AG09309 (cell line): ENCODE measurements at places on chromosomes 2 and 18.

DNA sequence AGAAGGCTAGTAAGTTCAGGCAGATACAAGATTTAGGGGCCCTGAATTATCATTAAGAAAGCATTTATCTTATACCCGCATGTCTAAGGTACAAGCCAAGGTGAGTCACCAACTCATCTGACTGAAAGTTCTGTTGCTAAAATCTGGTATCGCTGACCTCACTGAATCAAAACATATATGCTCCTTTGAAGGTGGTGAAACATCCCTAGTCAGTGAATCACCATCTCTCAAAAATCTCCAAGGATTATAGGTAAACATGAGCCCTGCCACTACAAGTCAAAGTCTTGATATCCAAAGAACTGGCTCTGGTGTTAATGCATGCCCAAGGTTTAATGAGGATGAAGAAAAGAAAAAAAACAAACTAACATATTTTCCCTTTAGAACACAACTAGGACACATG is 43.5 kb downstream of the IRS1 start:
- no peak for DNase-seq

DNA sequence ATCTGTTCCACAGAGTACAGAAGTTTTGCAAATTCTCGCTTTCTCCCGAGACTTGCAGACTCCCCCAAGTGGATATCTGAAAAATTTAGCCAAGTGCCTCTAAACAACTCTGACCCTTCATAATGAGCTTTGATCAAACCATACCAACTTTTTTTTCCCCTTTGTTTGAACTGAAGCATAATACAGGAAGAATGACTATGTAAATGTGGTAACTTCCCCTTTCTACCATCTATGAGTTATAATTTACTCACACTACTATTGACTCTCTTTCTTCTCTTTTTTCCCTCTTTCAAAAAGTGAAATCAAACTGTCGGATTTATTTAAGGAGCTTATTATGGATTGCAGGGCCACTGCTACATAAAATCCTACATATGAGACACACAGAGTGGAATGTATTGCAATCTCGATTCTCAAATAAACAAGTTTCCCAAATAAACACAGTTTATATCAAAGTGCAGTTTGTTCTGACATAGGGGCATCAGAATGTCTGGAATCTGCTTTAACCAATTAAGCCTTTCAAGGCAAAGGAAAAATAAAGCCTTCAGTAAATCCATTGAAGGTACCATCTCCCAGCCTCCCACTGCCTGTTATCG is 1.4 kb upstream of the ZNF804A start:
- DNase-seq: peak; percentile 10

DNA sequence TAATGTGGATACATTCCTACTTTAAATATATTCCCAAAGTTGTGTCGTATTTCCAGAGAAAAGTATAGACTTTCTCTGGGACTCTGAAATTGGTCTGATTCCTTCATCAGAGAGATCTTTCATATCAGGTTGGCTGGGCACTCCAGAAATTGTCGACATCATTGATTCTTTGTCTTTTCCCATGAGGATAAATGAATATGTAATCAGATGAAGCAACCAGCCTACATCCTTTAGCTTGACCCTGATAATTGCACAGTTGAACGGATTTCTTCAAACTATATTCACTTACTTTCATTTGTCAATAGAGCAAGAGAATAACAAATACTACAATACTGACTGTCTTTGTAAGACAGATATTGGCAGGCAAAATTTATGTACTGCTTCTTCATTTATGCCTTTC is 680.2 kb upstream of the LRRTM4 start:
- no peak for DNase-seq

GRCh38 chr2:99153921-99154604 is 679 bp downstream of the TSGA10 start:
- no peak for DNase-seq

DNA sequence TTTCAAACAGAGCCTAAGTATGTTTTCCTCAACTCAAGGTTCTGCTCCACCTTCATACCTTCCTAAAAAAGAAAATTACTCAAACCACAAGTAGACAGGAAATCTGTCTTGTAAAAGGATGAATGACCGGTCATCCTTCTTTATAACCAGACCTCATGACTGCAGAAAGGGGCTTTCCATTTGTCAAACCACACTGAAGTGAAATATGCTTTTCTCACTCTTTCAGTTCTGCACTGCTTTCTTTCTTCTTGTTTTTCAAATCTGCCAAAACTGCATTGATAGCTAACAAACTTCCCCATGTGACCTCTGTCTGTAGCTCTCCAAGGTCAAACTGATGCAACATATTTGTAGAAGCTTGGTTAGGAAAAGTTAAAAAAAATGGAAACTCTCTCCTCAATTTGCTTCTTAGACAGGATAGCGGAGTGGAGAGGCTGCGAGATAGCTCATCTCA is 308.9 kb upstream of the CCDC68 start:
- no peak for DNase-seq

DNA sequence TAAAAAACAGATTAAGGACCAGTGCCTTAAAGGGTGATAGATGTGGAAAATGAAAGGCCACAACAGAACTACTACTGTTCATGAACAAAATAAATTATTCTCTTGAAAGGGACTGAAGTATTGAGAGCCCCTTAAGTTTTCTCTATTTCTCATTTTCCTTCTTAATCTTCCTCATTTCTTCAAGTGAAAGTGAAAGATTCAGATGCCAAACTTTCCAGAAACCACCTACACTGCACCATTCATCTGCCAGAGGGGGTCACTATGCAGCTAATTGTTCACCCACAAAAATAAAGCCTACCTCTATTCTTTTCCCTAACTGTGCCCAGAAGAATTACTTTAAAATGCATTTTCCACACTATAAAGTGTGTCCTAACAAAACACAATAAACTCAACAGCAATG is 140.1 kb downstream of the NR4A2 start:
- DNase-seq: no peak

- DNase-seq: no peak
Observed at GRCh38 chr2:122236152-122236874, 480.9 kb downstream of the TSN start.

DNA sequence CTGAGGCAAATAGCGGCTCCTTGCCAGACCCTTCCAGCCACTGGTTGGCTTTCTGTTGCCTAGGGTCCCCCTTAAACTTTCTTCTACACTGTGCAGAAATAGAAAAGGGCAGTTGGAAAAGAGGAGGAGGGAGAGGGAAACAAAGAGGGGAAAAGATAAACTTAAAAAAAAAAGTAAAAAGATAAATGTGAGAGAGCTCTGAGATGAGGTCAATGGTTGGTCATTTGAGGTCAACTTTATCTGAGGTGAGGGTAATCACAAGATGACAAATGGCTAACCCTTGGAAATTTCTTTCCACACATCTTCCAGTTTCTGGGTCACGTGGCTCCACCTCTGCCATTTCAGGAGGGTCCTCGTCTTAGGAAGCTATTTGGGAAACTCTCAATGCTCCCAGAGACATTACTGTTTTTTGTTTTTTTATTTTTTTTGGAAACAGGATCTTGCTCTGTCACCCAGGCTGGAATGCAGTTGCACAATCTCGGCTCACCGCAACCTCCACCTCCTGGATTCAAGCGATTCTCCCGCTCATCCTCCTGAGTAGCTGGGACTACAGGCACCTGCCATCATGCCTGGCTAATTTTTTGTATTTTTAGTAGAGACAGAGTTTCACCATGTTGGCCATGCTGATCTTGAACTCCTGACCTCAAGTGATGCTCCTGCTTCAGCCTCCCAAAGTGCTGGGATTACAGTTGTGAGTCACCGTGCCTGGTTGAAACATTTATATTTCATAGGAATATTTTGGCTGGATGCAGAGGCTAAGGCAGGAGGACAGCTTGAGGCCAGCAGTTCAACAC is 199.9 kb downstream of the TGIF1 start:
- peak; percentile 46 for DNase-seq

- DNase-seq: no peak
Observed at GRCh38 chr2:10626837-10627236, 62.9 kb downstream of the NOL10 start.

DNA sequence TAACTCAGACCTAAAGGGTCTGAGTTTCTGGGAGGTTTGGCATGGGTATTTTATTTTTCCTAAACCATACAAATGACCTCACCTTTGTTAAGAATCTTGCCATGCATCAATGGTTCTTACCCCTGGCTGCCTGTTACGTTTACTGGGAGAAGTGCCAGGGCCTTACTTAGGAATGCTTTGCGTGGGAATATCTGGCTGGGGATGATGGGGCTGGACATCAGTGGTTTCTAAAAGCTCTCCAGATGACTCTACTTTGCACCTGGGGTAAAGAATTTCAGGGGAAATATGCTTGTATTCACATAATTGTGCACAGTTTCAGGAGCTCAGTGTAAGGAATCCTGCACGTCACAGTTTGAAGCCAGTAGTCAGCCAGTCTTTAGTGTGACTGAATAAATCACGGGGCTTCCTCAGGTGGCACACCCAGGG is 18.2 kb upstream of the DAW1 start:
- peak; percentile 54 for DNase-seq

DNA sequence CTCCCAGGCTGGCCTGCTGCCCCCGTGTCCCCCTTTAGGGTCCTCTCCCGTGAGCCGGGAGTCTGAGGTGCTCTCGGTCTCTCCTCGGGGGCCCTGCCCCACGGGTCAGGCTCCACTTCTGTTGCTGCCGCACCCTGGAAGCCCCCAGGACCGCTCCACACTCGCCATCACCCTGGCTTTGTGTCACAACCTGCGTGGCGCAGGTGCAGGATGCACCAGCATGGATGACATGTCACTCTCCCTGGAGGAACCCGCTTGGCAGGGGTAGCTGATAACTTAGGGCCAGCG is 10.8 kb upstream of the ARHGEF4 start:
- DNase-seq: no peak

DNA sequence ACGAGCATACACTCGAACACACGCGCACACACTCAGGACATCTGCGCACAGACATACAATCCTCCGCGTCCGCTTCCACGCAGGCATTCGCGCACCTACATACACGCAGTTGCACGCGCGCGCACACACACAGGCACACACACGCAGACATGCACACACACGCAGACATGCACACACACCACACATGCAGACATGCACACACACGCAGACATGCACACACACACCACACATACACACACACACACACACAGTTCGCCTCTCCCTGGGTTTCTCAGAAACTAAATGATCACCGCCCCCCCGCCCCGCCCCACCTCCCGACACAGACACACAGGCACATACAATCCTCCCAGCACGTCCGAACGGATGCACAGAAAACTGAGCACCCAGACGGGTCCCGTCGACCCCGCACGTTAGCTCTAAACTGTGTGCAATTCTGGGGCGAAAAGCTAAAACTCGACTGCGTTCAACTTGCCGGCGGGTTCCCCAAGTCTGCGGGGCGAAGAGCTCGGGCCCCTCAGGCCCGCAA is 1.0 kb downstream of the EPHA4 start:
- DNase-seq: no peak

DNA sequence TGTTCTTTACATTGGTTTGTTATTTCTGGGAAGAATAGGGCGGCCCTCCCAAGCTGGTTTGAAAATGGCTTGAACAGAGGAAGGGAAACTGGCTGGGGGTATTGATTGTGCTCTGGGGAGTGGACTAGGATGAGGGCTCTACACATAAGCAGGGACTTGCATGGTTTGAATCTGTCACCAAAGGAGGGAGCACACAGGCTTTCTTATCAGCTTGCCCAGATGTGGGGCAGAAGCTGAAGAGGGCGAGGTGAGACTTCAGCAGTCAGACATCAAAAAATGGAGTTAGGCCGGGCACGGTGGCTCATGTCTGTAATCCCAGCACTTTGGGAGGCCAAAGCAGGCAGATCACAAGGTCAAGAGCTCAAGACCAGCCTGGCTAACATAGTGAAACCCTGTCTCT is 7.2 kb upstream of the RAB12 start:
- no peak for DNase-seq

GRCh38 chr18:43115076-43115921 is at the start of gene RIT2:
TSS of gene RIT2 (minus strand) at chr18:43115685.
- no peak for DNase-seq

DNA sequence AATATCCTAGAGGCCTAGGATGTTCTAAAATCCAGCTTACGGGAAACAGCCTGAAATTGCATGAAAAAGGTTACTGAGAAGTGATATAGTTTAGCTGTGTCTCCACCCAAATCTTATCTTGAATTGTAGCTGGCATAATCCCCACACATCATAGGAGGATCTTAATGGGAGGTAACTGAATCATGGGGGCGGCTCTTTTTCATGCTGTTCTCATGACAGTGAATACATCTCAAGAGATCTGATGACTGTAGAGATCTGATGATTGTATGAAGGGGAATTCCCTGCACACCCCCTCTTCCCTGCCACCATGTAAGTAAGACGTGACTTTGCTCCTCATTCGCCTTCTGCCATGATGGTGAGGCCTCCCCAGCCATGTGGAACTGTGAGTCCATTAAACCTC is 385.6 kb upstream of the ID2 start:
- DNase-seq: no peak

GRCh38 chr18:57231864-57232263 is 85.0 kb downstream of the BOD1L2 start:
- no peak for DNase-seq

DNA sequence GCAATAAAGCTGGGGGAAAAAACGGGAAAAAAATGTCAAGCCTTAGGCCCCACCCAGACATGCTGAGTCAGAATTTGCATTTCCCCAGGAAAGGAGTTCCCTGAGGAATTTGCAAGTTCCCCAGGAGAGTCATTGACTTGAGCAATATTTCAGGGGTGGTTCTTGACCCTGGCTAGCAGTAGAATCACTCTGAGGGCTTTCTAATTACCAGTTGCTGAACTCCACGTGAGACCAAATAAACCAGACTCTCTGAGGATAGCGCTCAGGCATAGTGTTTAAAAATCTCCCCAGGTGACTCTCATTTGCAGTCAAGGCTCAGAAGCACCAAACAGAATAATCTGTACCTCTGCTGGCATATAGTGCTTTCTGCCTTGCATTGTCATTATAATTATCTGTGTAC is 48.7 kb downstream of the C1QL2 start:
- no peak for DNase-seq

GRCh38 chr2:224209555-224210285 is 170.6 kb upstream of the SERPINE2 start:
- no peak for DNase-seq

DNA sequence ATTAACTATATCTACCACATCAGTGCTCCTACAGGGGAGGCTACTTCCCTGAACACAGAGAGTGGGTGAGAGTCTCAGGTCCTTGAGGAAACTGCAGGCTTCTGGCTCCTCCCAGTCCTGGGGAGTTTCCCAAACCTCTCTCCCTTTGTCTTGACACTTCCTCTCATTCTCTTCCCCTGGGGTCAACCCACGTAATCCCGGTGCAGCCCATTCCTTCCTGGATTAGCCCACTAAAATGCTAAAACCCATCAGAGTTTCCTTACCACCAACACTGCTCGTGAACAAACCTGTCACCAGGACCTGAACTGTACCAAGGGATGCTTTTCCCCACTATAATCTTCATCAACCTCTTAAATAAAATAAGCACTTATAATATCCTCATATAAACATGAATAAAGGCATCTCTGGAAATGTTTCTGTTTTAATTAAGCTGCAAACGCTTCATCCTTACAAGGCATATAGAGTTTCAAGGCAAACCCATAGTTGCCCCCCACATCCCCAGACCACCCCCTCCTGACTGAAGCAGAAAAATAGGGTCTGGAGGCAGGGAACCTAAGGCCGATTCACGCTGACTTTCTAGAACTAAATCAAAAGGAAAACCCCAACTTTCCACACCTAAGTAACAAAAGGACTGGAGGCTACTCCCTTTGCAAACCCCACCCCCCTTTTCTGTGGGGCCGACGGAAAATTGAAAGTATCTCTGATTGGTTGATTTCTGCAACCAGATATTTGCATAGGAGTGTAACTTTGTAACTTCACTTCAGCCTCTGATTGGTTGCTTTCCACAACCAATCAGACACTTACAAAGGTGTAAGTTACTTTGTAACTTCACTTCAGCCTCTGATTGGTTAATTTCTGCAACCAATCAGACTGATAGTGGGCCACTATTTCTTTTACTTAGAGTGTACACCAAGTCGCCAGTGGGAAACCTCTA is 19.0 kb downstream of the TMSB10 start:
- no peak for DNase-seq
